ENCODE measurements at places on chromosomes 6 and 20. TPM values are rescaled to one million over a fixed set of nuclear protein-coding genes. Genes with fewer than 3 reads are reported as not detected.

The RPS6KA2 gene
- total RNA-seq = 14.1 TPM

The LAMA5 gene
- total RNA-seq = 22.2 TPM

The MMS22L gene
- total RNA-seq = 12.9 TPM

The GPX5 gene
- not detected for total RNA-seq

The RNF39 gene
- total RNA-seq = not detected

All from MG63 (cell line).